ENCODE measurements at places on chromosomes 4 and X.
A peak's percentile ranks its signal among the peaks of the same experiment; 100 is the strongest.

DNA sequence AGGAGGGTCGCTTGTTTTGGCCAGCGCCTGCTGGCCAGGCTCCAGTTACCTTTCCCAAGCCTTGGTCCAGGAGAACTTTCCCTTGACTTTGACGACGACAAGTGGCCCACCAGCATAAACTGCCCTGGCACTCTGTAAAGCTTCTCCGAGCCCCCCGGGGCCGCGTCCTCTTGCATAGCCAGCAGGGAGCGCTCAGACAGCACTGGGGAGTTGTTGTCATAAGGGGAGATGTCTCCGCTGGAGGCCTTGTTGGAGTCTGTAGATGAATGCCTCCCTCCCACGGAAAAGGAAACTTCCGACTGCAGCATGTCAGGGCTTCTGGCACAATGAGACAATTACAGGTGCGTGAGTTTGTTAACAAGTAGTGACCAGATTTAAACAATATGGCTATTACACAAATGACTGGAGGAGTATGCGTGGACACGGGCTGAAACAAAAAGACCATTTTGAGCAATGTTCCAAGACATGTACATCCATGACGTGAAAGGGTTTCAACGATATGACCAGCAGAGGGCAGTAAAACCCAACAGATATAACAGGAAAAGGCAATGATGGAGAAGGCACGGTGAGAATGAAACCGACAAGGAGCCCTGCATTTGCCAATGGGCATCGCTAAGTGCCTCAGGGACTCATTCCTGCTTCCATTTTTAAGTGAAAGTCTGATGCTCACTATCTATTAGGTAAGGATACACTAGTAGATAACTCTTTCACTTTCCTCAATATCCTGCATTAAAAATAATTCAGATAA lies 33.0 kb downstream of the HCCS start:
- DNase-seq: peak; percentile 30

DNA sequence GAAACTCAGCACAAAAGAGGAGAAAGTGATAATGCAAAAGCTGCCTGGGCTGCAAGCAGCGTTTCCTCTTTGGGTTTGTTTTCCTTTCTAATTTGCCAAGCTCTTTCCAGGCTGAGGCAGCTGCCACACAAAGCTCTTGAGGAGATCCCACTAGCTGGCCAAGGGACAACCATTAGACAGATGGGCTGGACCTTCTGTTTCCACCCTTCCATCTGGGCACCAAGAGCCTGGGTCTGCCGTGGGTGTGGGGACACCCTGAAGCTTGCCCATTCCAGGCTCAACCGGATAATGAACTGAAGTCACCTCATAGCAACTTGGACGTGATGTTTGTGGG lies 194.6 kb upstream of the C1QTNF7 start:
- no peak for DNase-seq

DNA sequence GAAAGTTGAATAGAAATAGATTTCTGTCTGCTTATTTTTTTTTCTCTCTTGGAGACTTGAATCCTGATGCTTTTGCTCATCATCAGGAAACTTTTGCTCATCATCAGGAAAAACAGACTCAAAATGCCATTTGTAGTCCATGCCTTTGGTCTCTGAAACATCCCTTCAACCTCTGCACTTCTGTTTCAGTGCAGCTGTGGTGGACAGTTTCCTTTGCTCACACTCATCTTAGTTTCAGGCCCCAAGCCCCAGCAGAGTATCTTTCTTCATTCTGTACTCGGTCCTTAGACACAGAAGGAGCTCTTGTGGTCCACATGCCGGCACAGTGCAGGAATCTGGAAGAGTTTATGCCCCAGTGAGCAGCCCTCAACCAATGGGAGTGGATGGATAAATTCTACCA lies 337.9 kb downstream of the PPP3CA start:
- no peak for DNase-seq

DNA sequence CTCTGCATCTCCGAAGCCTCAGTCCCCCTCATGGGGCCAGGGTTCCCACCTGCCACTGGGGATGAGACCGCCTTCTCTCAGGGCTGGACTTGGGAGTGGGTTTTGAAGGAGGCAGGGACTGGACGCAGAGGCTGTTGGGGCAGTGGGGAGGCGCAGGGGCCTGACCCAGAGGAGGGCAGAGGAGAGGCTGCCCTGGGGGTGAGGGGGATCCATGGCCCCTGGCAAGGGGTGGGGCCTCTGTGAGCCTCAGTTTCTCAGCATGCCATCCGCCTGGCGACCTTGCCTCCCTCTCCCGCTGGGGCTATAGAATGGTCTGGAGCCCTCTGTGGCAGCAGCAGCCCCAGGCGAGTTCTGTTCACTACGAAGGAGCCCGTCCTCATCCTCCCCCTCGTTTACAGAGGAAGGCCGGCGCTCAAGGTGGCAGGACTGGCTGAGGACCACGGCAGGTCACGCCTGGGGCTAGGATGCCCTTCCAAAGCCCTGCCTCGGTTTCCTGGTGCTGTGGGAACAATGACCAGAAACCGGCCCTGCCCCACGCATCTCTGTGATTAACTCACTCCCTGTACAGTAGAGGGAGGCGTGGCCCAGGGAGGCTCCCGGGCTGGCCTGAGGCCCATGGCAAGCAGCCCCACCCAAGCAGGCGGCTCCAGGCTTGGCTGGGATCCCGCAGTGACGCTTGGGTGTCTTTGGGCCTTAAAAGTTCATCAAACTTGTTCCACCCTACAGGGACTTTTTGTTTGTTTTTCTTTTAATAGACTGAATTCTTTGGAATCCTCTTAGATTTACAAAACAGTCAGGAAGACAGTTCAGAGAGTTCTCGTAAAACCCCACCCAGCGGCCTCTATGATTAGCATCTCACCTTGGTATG lies 16.0 kb upstream of the SH3TC1 start:
- no peak for DNase-seq

GRCh38 chr4:77201343-77201742 lies 44.3 kb downstream of the CCNG2 start:
- DNase-seq: no peak

Data from skeletal muscle cell (primary cell).